ENCODE measurements at places on chromosomes 12 and 14.

GRCh38 chr14:75323571-75323970, 44.9 kb downstream of the FOS start:
- DNase-seq = no peak

DNA sequence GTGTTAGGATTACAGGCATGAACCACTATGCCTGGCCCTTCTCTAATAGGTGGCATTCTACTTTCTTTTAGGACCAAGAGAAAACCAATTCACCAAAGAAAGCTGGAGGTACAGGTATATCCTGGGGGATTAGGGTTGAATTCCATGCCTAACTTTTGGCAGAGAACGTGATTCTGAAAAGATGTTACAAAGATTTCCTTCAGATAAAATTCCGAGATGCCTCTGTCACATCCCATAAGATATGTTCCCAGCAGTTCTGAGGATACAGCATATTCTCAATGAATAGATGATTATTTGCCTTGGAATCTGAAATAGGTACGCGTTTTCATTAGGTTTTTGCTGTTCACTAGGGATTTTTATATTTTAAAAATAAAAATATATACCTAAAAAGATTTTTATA, 111.9 kb upstream of the KRAS start:
- no peak for DNase-seq

DNA sequence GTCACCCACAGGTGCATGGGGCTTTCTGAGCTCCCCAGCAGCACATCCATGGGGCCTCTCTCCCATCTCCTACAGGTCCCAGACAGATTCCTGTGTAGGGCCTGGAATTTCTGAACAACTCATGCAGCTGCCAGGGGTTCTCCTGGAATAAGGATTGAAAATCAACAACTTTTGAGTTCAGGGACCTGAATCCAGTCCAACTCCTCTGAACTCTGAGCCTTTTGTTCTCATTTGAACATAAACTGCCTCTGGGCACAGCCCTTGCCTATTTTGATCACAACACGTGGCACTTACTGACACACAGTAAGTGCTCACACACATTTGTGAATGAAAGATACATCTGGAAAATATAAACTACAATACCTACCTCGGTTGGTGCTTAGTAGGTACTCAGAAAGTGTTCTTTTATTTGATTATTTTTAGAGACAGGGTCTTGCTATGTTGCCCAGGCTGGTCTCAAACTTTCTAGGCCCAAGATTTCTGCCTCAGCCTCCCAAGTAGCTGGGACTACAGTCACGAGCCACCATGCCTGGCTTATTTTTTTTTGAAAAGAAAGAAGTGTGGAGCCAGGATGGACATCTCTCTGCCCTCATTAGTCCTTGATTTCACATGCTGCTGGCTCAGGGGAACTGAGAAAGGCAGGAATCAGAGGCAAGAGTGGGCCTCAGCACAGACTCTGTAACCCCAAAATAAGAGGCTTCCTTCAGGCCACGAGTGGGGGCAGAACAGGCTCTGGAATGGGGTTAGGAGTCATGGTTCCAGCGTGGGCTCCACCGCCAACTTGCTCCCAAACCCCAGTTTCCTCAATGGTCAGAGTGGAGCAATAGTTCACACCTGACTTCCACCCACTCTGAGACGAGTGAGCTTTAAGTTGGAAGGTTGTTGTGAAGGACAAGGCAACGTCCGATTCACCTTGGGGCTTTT, 27.0 kb downstream of the SYNE3 start:
- no peak for DNase-seq

DNA sequence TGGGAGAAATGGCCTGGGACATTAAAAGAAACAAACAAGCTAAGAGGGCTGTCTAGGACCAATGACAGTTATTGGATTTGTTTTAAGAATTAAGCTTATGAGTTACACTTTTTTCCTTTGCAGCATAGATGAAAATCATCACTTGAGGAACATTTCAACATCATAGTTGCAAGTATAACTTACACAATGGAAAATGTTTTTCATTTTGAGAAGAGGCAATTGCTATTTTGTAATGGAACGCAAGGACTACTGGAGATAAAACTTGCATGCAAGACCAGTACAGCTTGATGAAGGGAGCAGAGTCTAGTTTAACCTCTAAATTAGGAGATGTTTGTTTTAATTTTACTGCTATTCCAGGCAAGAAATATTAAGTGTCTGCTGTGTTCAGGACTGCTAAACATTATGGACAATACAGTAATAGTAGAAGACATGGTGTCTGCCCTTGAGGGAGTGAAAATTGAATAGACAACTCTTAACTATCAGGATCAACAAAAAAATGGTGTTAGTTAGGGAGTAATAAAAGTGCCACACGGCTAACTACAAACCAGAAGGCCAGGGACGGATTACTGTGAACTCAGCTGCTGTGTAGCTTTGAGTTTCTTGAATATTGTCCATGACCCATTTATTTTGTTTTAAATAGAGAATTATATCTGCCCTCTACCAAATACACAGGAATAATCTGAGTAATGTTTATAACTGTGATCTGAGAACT, 374.5 kb downstream of the RAD51B start:
- no peak for DNase-seq

- no peak for DNase-seq
Observed at GRCh38 chr12:131054345-131055092, 100.8 kb downstream of the ADGRD1 start.

DNA sequence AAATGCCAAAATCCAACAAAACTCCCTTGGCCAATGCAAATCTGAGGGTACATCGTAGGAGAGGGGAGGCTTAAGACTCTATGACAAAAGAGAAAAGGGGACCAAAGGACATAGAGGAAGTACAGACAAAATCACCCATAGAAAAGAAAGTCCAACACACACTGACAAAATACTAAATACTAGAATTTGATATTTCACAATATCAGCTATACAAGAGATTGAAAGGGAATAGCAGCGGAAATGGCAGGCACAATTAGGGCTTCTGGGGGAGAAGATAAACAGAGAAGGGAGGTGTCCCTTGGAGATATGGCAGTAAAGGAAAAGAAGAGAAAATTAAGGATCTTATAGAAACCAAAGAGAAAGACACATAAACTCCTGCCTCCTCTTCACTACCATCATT, 29.0 kb downstream of the ATP2B1 start:
- DNase-seq = no peak

DNA sequence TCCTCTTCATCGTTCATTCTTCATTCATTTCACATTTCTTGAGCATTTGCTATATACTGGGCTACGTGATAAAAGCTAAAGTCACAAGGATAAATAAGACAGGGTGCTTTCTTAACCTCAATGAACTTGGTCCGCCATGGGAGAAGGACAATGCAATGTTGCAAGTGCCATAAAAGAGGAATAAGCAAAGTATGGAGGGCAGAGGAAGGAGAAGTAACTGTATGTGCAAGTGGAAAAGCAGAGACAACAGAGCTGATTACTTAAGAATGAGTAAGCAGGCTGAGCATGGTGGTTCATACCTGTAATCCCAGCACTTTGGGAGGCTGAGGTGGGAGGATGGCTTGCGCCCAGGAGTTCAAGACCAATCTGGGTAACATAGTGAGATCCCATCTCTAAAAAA, 14.4 kb downstream of the AREL1 start:
- no peak for DNase-seq

DNA sequence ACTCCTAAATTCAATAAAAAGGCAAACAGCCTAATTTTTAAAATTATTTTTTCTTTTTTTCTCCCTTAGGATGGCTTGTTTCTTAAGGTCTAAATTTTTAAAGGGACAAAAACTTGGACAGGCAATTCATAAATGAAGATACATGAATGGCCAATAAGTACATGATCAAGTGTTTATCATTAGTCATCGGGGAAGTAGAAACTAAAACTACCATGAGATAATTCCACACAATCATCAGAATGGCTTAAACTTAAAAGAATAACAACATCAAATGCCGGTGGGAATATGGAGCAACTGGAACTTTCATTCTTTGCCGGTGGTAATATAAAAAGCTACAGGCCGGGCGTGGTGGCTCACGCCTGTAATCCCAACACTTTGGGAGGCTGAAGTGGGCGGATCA, 29.1 kb downstream of the MOK start:
- no peak for DNase-seq

DNA sequence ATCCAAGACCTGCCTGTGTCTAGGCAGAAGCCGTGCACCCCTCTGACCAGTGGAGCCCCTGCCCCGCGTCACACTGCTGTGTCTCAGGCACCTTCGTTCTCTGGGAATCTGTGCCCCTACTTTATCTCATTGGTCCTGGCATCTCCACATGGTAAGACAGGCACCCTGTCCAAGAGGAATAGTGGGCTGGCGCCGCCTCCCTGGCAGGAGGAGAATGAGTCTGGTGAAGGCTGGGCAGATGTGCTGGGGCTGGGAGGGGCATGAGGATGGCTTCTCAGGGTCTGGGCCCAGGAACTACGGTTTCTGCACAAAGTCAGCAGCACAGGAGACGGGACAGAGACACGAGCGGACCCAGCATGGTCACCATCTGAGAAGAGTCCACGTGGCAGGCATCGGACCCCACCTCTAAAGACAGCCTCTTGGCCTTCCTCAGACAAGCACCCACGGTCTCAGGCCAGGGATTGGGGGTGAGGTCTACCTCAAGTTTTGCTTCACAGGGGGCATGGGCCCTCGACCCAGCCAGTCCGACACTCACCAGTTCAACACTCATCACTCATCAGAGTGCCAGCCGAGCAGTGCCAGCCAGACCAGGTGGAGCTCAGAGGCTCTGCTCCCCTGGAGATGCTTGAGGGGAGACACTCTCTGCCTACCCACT, 306.7 kb downstream of the ADGRD1 start:
- no peak for DNase-seq

- no peak for DNase-seq
Observed at GRCh38 chr12:42267413-42268190, 29.6 kb upstream of the YAF2 start.

DNA sequence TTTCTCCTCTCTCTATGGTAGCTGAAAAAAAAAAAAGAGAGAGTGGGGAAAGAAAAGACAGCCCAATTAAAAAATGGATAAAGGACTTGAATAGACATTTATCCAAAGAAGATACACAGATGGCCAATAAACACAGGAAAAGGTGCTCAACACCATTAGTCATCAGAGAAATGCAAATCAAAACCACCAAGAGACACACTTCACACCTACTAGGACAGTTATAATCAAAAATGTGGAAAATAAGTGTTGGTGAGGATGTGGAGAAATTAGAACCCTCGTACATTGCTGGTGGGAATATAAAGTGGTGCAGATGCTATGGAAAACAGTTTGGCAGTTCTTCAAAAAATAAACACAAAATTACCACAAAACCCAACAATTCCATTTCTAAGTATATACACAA, 172.4 kb upstream of the GRIN2B start:
- no peak for DNase-seq

DNA sequence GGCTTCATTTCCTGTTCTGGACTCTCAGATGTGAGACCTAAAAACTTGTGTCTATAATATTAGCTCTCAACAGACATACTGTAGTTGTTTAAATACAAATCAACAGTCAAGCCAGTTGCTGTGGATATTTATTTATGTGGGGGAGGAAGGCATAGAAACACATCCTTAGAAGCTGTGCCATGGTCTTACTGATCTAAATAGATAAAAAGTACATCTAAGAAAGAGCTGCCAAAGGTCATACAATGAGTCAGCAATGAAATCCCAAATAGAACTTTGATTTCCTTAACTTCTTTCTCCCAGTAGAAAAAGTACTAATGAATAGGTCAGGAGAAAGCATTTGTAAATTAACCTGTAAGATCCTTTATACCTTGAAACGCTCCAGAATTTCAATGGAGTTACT, 185.1 kb downstream of the AKAP6 start:
- DNase-seq = no peak

GRCh38 chr12:29275834-29276233, 105.1 kb downstream of the ERGIC2 start:
- DNase-seq = no peak

DNA sequence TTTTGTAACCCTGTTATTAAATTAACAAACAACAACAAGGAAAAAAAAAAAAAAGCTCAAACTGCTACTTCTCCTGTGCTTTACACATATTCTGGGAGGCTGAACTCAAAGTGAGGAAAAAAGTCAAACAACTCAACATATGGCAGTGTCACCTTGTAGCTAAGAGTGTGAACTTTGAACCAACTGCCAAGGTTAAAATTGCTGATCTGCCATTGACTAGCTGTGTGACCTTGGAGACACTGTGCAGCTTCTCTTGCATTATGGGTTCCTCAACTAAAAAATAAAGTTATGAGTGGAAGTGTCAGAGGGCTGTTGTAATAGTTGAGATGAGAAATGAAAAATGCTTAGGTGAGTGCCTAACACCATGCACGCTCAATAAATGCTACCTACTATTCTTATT, 34.2 kb downstream of the STXBP6 start:
- no peak for DNase-seq

DNA sequence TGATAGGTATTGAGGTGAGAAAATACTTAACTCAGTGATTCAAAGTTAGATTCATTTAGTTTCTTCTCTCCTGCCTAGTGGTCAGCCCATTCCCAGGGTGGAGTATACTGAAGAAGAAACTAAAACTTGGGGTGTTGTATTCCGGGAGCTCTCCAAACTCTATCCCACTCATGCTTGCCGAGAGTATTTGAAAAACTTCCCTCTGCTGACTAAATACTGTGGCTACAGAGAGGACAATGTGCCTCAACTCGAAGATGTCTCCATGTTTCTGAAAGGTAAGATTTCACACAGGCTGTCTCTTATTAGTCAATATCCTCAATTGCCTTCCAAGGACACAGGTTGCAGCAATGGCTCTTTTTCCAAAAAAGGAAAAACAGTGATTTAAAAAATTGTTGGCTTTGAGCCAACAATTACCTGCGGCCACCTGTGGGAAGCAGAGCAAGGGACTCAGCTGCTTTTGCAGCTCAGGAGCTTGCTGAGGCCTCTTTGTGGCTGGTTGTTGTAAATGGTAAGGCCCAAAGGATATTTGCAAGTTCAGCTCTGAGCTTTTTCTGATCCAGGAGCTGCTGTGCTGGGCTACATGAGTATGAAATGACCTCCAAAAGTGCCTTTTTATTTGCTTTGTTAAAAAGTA, 33.9 kb downstream of the TPH2 start:
- DNase-seq = no peak

DNA sequence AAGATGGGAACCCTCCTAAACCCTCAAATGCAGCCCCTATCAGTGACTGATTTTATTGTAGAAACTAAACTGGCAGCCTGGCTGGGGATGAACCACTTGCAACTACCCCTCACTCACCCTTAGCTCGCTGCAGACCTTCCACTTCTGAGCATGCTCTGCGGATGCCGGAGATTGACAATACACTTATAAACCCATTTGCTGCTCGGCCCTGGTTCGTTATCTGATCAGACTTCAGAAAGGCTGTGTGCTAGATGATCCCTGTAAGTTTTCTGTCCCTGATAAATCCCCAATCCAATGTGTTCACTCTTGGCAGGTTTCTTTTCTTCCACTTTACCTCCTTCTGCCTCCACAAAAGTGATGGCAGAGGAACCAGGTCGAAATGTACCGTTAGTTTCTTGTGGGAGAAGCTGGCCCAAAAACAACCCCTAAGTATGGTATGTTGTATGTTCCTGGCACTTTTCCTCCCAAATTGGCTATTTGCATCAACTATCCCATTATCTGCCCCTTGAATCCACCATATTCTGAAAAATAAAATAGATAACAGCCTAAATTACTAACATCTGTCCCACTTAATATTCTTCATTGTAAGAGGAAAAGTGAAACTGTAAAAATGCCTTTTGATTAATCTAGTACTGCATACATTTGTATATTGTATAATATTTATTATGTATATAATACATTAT, 18.8 kb downstream of the RPH3A start:
- no peak for DNase-seq

GRCh38 chr14:59374048-59374447, 91.1 kb downstream of the GPR135 start:
- DNase-seq = no peak

- DNase-seq = no peak
Observed at GRCh38 chr12:466039-466438, 6.3 kb downstream of the B4GALNT3 start.
